ENCODE measurements at places on chromosomes 12 and 14.
A peak's percentile ranks its signal among the peaks of the same experiment; 100 is the strongest.

DNA sequence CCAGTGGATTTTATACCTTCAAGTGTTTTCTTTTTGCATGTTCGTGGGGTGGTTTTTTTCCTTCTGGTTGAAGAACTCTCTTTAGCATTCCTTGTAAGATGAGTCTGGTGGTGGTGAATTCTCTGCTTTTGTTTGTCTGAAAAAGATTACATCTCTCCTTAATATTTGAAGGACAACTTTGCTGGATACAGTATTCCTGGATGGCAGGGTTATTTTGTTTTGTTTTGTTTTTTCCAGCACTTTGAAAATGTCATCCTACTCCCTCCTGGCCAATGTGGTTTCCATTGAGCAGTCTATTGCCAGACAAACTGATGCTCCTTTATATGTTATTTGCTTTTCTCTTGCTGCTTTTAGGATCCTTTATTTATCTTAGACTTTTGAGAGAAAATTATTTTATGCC is 43.2 kb upstream of the ZFP36L1 start:
- DNase-seq = no peak

- DNase-seq = no peak
These were observed 28.4 kb downstream of the LRTM2 start for GRCh38 chr12:1848745-1849144.

GRCh38 chr12:92147491-92147890 is 1.8 kb upstream of the BTG1 start:
- no peak for DNase-seq

DNA sequence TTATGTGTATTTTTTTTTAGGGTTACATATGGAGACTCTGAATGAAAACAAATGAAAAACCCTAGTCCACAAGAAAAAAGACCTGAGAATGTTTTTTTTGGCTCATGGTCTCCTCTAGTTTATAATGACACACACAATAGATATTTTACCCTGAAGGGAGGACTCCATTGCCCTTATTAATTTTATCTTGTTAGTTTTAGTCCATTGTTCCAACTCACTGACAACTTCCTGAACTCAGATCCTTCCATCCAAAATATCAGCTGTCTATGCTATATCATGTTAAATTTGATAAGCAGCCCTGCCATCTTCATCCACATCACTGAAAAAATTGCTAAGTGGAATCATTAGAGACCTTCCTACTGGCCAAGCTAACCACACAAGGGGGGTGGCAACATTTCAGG is 232.1 kb downstream of the MON2 start:
- no peak for DNase-seq

GRCh38 chr12:75323663-75324062 is 6.5 kb downstream of the CAPS2 start:
- no peak for DNase-seq

DNA sequence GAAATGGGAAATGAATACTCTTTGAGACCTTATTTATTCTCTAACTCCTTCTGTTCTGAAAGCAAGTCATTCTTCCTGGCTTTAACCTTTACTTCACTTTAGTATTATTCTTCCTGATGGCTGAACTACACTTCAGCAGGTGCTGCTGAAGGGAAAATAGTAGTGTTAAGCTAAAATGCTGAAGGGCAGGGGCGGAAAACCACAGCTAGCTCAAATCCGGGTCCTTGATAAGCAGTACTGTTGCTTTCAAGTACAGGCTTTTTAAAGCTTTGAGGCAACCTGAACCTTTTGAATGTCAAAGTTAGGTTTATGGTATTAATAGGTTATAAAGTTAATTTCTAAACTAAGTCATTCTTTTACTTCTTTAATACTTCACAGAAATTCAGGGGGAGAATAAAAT is 10.7 kb downstream of the CCDC196 start:
- DNase-seq = no peak

GRCh38 chr12:107242189-107242588 is 148.8 kb upstream of the CRY1 start:
- no peak for DNase-seq

- no peak for DNase-seq
These were observed 283.4 kb upstream of the GRIP1 start for GRCh38 chr12:66962290-66962689.

DNA sequence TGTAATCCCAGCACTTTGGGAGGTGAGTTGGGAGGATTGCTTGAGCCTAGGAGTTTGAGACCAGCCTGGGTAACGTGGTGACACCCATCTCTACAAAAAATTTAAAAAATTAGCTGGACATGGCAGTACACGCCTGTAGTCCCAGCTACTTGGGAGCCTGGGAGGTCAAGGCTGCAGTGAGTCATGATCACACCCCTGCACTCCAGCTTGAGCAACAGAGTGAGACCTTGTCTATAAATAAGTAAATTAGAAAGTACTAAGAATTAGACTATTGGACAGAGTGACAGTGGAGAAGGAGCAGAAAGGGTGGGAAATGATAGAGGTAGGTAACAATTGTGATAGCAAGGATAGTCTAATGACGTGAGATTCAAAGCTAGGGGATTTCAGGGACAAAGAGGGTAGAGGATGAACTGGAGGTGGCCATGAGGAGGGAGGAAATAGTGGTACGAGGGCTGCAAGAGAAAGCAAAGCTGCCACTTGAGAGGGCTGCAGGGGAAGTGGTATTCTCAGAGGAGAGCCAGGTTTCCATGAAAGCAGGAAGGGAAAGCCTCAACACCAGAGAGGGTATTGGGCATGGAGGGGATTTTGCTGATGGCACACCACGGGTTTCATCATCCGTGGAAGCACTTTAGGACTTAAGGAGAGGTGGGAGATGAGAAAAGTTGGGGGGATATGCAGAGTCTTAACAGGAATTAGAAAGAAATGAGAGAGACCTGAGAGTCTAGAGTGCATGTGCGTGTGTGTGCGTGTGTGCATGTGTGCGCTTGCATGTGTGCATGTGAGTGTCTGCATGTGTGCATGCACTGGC is 85.6 kb downstream of the SYNE2 start:
- peak; percentile 5 for DNase-seq

DNA sequence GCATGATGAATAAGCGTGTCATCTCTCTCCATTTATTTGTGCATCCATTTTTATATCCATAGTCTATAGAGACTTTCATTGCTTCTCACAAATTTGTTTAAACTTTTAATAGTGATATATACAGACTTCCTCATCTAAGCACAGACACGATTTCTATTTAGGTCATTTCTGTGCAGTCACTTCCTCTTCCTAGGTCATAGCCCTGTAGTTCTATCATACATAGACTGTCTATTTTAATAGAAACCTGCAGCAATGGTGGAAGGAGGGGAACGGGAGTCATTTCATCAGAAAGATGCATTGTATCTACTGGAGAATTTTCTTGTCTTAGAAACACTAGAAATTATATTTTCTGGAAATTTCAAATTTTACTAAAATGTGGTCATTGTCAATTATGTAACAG is 133.4 kb upstream of the FGD4 start:
- no peak for DNase-seq

DNA sequence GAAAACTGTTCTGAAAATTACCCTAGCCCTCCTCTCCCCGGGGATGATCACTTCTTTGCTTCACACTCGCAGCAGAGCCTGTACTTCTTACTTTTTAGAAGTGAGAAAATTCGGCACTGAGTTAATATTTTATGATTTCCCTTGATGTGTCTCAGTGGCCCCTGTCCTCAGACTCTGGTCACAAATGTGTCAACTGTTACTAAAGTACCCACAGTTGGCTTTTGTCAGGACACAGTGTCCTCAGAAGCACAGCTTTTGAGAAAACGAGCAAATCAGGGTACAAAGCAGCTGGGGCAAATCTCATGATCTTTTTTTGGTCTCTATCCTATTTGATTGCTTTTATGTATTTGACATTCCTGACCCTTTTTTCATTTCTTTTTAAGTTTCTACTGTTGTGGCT is 142.5 kb downstream of the SYNE2 start:
- no peak for DNase-seq

GRCh38 chr12:128450810-128451209 is 183.8 kb downstream of the TMEM132C start:
- no peak for DNase-seq

DNA sequence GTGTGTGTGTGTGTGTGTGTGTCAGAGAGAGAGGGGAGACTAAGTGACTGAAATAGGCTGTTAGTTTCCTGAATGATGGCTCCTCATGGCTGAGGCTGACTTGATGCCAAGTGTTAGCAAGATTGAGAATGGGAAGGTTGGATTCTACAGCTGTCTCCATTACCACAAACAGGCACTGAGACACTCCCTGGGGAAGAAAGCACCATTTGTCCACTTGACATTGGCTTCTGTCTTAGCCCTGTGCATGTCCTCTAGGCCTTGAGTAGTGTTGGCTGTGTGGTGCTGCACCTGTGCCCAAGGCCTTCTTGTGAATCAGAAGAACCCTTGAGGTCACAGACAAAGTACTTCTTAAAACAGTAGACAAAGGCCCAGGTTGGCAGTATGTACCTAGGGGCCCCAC is 15.6 kb downstream of the ERG28 start:
- no peak for DNase-seq

- no peak for DNase-seq
These were observed 4.4 kb upstream of the HOXC9 start for GRCh38 chr12:53995378-53996239.

DNA sequence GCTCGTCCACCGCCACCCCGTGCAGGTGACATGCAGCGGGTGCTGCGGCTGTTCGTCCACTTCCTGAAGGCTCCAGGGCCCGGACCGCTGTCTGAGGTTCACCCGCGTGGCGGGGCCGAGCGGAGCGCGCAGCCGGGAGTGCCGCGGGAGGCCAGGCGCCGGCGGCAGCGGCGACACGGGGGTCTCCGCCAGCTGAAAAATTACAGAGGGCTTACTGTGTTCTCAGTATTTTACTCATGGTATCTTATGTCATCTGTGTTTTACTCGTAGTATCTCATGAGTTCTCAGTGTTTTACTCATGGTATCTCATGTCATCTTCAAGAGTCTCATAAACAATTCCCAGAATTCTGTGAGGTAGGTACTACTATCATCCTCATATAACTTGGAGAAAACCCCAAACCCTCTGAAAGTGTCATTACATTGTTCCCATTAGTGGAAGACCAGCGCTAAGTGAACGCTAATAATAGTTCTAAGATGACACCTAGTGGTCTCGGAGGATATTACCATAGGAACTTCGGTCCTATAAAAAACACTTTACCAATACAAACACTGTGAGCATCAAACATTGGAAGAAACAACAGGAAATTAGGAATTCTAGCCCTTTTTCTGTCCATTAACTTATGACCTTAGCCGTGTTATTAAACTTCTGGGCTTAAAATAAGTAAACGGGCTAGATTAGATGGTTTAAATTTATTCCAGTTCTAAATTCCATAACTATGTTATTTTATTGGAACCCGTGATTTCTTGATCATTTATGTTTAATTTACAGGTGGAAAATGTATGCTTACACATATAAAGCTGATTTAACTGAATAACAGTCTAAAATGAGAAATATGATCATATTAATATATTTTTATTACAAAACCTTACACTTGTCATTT is 32.4 kb downstream of the AK7 start:
- peak; percentile 37 for DNase-seq

DNA sequence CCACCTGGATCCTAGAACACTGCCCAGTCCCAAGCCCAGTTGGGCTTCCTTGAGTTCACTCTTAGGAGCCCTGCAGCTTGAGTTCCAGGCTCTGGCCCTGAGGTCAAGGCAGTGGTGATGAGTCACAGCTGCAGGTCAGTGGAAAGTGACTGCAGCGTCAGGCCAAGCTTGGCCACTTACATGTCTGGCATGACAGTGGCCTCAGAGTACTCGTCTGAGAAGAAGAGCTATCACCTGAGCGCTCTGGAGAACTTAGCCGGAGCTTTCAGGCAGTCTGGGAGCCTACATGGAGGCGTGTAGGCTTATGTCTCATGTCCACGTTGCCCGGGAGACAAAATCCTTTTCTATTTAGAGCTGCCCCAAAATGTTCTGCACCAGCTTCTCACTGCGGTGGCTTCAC is 75.6 kb downstream of the ARL6IP4 start:
- DNase-seq = no peak

GRCh38 chr14:36738269-36738668 is 76.6 kb downstream of the PAX9 start:
- DNase-seq = no peak

DNA sequence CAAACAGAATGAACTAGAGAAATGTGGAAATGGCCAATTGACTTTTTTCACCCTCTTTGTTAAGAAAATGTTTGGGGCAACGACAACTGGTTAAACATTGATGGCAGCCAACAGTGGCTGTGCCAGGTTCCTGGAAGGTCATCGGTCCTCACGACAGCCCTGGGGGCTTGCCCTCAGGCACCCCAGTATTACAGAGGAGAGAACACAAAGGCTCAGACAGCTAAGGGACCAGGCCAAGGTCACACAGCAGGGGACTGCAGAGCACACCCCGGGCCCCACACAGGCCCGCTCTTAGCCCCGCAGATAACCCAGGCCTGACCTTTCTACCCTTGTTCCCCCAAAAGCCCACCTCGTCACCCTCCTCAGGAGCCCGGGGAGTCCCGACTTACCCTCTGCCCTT is 1.3 kb downstream of the TRPV4 start:
- DNase-seq = no peak

DNA sequence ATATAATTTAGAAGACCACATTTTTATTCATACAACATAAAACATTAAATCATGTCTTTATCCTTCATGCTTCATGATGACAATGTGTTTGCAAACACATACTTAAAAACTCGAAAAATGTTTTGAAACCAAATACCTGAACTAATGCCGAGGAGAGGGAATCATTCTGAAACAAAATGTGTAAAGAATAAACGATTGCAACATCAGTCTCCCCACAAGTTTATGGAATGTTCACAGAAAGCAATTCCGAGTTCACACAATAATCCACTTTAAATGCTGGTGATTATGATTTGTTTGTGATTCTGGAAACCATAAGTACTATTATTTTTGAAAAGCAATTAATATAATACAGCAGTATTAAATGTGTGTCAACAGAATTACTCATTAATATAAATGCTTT is 84.5 kb upstream of the PDZRN4 start:
- DNase-seq = no peak

- DNase-seq = no peak
These were observed 270.0 kb downstream of the DACT1 start for GRCh38 chr14:58907803-58908202.

- peak; percentile 55 for DNase-seq
These were observed 60.6 kb downstream of the FBXL14 start for GRCh38 chr12:1533602-1534304.

DNA sequence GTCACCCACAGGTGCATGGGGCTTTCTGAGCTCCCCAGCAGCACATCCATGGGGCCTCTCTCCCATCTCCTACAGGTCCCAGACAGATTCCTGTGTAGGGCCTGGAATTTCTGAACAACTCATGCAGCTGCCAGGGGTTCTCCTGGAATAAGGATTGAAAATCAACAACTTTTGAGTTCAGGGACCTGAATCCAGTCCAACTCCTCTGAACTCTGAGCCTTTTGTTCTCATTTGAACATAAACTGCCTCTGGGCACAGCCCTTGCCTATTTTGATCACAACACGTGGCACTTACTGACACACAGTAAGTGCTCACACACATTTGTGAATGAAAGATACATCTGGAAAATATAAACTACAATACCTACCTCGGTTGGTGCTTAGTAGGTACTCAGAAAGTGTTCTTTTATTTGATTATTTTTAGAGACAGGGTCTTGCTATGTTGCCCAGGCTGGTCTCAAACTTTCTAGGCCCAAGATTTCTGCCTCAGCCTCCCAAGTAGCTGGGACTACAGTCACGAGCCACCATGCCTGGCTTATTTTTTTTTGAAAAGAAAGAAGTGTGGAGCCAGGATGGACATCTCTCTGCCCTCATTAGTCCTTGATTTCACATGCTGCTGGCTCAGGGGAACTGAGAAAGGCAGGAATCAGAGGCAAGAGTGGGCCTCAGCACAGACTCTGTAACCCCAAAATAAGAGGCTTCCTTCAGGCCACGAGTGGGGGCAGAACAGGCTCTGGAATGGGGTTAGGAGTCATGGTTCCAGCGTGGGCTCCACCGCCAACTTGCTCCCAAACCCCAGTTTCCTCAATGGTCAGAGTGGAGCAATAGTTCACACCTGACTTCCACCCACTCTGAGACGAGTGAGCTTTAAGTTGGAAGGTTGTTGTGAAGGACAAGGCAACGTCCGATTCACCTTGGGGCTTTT is 27.0 kb downstream of the SYNE3 start:
- no peak for DNase-seq
